Activated CD8-positive, alpha-beta memory T cell treated with anti-CD3 and anti-CD28 coated beads for 1 hour (primary cell): ENCODE measurements at places on chromosomes 13 and 19.
A peak's percentile ranks its signal among the peaks of the same experiment; 100 is the strongest.

- DNase-seq = no peak
Measured at GRCh38 chr13:63910511-63910910, 2494.9 kb upstream of the PCDH20 start.

GRCh38 chr19:19276851-19277250 lies 3.8 kb upstream of the TM6SF2 start:
- no peak for DNase-seq

DNA sequence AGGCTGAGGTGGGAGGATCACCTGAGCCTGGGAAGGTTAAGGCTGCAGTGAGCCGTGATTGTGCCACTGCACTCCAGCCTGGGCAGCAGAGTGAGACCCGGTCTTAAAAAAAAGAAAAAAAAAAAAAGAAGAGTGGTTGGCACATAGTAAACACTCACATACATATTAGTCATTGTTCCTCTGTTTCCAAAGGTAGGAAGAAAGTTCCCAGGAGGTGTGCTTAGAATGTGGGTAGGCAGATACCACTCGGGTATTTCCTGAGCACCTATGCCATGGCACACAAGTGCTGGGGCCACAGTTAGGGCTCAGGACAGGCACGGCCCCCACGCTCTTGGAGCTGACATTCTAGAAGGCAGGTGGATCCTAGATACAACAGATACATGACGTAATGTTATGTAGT lies 41.4 kb downstream of the SIPA1L3 start:
- DNase-seq = no peak

DNA sequence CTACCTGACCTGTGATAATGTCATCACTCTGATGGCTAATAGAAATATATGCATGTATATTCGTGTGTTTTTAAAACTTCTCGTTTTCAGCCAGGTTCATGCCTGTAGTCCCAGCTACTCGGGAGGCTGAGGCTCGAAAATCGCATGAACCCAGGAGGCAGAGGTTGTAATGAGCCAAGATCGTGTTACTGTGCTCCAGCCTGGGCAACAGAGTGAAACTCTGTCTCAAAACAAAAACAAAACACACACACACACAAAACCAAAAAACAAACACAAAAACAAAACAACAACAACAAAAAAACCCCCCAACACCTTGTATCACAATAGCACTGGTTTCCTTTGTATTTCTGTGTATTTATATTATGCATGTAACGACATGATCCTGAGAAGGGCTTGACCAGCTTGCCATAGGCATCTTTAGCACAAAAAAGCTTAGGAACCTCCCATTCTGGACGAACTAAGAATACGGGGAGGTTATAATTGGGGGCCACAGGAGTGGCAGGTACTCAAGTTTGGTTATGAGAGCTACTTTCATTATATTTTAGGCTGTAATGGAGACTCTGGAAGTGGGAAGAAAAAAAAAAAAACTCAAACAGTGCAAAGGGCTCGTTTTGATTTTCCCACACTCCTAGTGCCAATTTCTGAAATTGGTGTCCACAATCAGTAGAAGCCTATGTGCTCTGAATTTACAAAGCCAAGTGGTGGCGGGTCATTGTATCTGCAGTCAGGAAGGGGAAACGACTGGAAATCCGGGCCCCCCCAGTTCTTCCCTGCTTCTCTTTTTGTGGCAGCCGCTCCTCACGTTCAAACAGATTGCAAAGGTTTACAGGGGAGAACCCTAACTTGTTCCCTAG lies 1.2 kb upstream of the ACP7 start:
- DNase-seq = no peak

- DNase-seq = no peak
Measured at GRCh38 chr19:39342647-39343305, 555 bp downstream of the SAMD4B start.

DNA sequence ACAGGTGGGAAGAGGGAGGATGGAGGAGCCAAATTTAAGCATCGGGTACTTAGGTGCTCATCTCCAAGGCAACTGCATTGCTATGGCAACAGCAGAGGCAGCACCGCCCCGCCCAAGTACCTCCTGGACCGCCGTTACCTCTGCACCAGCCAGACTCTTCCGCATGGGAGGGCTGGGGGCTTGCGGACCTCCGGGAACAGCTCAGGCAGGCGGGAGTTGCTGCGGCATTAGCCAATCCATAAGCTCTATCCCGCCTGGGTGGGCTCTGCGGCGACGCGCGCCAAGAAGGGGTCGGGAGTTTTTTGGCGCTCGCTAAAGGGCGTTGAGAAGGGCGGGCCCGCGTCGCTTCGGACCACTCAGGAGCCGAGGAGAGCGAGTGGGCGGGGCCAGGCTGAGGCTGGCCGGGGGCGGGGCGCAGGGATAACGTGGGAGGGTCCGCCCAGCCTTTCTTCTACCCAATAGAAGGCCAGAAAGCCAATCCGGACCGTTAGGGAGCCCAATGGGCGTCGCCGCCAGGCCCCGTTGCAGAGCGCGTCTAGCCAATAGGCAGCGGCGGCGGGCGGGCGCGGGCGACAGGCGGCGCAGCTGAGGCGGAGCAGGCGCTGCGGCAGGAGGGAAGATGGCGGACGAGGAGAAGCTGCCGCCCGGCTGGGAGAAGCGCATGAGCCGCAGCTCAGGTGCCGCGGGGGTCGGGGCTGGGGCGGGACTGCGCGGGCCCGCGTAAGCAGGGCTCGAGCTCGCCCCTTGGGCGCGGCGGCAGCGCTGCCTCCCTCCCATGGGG lies at the start of gene PIN1:
Gene PIN1, plus strand, starts transcription at position 593 of the 781 bp plus-strand sequence. Its CDS starts 27 bp downstream, at position 620.
- DNase-seq = peak; percentile 98

DNA sequence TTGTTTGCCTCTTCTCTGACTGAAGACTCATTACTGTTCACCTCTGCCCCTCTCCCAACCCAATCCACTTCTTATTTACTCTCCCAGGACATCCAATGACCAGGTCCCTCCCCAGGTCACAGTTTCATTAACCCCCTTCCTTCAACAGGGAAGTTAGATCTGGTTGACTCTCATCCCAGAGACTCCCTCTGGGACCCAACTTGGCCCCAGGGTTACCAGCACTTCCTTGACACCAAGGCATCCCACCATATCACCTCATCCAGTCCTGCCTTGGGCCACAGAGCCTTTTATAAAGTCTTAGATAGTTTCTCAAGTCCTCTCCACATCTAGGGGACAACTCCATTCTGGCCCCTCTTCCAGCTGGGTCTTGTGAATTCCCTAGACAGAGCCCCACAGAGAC lies 470.6 kb upstream of the TSHZ3 start:
- no peak for DNase-seq

DNA sequence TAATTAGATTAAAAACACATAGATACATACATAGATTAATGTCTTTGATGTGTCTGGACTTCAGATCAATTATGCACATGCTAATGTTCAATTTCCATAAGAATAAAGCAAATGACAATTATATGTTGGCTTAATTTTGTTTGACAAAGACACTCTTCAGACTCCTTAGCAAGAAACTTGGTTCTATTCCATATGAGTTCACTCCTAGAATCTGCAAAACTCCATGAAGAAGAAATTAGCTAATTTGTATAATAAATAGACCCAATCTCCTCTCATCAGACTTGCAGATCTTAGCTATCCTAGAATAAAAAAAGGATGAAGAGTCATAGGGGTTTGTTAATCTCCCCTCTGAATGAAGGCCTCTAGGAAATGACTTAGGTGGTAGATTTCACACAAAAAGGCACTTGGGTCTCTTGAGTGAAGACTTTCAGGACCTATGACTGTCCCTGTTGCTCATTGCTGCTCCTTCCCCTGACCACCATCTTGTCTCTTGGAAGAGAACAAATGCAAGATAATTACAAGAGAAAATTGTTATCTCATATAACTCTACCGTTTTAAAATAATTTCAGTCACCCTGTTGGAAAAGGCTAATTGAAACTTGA lies 302.2 kb downstream of the EFNB2 start:
- DNase-seq = no peak

- DNase-seq = no peak
Measured at GRCh38 chr19:10876459-10877240, 5.3 kb downstream of the CARM1 start.
